ENCODE measurements at places on chromosomes 3 and 15.

GRCh38 chr15:92362001-92362350 lies 31.7 kb upstream of the ST8SIA2 start:
- no peak for DNase-seq

GRCh38 chr3:51500632-51501131 lies 867 bp upstream of the DCAF1 start:
- no peak for DNase-seq

- DNase-seq: no peak
Measured at GRCh38 chr3:141436180-141436579, 50.6 kb upstream of the RASA2 start.

GRCh38 chr3:14988988-14989394 lies 41.6 kb downstream of the NR2C2 start:
- no peak for DNase-seq

- no peak for DNase-seq
Measured at GRCh38 chr3:70729845-70730244, 417.4 kb upstream of the MDFIC2 start.

- DNase-seq: no peak
Measured at GRCh38 chr15:28937271-28937670, 51.5 kb downstream of the APBA2 start.

- no peak for DNase-seq
Measured at GRCh38 chr3:179348325-179349013, 960 bp downstream of the MFN1 start.

DNA sequence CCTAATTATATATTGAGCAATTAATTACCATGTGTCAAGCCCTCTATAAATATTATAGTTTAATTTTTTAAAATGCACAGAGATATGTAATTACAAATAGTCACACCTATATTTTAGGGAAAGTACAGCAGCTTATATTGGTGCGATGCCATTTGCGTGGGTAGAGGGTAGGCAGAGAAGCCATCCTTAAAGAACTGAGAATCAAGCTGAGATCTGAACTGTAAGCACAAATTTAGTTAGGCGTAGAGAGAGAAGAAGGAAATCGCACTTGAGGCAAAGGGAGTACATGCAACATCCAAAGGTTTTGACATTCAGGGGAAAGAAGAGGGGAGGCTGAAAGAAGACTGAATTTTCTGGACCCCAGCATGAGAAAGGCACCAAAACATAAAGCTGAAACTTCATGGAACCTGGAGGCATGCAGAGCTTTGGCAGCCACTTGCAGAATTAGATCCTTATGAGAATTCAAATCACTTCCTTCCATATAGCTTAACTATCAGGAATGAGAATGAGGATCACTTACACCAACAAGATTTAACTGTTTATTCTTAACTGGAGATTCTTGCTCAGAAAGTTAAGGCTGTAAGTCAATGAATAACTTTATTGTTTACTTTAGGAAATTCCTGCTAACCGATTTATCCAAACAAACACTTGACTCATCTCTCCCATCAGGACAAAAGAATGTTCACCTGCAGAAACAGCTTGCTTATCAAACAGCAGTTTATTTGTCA lies 114.3 kb downstream of the TGFBR2 start:
- peak; percentile 68 for DNase-seq

Measured in RPMI7951 (cell line).